ENCODE measurements at places on chromosomes 3 and 15.
A peak's percentile ranks its signal among the peaks of the same experiment; 100 is the strongest.

- DNase-seq = no peak
These were observed 348.0 kb downstream of the VPS13C start for GRCh38 chr15:61712129-61712759.

DNA sequence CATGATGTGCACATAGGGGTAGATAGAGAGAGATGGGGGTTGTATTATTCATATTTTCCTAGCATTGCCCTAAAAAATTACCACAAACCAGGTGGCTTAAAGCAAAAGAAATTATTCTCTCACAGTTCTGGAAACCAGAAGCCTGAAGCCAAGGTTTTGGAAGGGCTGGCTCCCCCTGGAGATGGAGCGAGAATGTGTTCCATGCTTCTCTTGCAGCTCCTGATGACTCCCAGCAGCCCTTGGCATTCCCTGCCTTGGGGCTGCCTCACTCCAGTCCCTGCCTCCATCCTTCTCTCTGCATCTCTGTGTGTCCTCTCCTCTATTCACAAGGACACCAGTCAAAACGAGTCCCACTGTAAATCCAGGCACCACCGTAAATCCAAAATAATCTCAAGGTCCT, 91.5 kb upstream of the FAM174B start:
- no peak for DNase-seq

GRCh38 chr3:94462931-94463330, 400.1 kb downstream of the NSUN3 start:
- DNase-seq = no peak

- DNase-seq = no peak
These were observed 48.3 kb downstream of the ASB7 start for GRCh38 chr15:100650685-100651084.

GRCh38 chr3:153242896-153243295, 80.9 kb downstream of the RAP2B start:
- DNase-seq = peak; percentile 20

All from stimulated activated CD8-positive, alpha-beta memory T cell treated with anti-CD3 and anti-CD28 coated beads, Interleukin-7, amount 100 ng/mL, for 1 hour (primary cell).